ENCODE measurements at places on chromosomes 13 and 19.

GRCh38 chr13:34772881-34773280, 169.2 kb upstream of the NBEA start:
- DNase-seq = no peak

- DNase-seq = no peak
These were observed 415.9 kb downstream of the FGF9 start for GRCh38 chr13:22086597-22087330.

DNA sequence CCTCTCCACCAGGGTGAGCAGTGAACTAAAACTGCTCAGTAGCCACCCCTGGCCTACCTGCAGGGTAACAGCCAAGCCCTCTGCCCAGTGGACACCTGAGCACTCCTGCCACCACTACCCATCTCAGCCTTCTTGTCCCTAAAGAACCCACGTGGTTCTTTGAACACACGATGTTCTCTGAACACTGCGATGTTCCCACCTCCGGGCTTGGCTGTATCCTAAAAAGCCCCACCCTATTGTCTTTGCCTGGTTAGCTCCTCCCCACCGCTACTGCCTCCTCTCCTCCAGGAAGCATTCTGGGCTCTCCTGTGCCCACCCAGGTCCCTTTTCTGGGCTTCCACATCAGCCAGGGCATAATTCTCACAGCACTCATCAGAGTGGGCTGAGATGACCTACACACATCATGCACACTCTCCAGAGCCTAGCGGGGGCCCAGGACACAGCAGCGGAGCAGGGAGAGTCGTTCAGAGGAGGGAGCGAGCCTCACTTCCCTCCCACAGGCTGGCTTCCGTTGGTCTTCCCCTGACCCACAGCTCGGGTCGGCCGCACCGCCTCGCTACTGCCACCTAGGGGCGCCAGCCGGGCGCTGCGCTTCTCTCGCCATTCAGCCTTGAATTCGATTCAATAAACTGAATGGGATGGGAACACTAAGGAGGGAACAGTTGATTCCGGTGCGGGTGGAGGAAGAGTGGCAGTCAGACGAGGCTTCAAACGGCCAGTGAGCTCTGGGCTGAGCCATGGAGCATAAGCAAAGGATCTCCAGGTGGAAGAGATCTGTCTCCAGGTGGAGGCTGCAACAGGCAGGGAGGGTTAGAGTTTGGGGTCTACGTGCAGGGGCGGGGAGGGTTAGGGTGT, 3.2 kb downstream of the ELAVL1 start:
- peak; percentile 98 for DNase-seq

DNA sequence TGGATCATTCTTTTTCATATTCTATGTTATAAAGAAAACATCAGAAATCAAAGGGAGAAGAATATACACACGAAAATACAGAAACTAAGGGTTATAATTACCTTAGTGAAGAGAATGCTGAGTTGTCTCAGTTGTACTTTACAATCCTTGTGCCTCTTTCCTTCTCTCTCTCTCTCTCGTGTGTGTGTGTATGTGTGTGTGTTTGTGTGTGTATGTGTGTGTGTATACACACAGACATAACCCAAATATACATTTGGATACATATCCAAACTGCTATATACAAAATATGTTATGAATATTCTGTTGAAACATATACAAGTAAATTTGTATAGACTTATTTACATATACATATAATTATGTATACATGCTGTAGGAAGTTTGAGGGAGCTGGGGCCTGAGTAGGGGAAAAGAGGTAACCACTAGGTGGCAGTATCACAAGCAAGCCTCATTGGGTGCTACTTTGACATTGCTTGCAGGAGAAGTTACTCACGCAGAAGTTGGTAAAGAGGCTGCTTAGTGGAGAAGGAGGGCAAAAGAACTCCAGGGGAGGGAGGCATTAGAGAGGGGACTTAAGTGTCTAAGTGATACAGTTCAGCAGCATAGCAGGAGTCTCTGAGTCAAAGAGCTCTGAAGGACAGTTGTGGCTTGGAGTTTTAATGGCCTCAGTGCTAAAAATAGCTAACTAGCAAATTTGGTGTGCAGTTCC, 465.1 kb upstream of the PCDH20 start:
- peak; percentile 58 for DNase-seq

DNA sequence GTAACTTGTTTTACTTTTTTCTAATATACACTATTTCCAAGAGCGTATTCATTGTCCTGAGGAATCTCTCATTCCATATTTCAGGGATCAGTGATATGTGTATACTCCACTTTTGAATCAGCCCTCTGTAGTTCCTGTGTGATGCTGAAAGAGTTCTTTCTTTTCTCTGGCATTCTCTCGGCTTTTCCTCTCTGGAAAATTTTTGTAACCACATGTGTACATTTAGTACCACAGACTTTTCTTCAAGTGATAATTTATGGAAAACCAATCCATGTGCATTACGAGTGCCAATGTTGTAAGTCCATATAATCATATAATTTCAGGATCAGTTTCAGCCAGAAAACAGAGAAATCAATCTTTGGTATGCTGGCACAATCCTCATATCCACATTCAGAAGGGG, 102.2 kb upstream of the MBNL2 start:
- DNase-seq = no peak

- DNase-seq = no peak
These were observed 32.0 kb downstream of the HPN start for GRCh38 chr19:35073516-35073915.

DNA sequence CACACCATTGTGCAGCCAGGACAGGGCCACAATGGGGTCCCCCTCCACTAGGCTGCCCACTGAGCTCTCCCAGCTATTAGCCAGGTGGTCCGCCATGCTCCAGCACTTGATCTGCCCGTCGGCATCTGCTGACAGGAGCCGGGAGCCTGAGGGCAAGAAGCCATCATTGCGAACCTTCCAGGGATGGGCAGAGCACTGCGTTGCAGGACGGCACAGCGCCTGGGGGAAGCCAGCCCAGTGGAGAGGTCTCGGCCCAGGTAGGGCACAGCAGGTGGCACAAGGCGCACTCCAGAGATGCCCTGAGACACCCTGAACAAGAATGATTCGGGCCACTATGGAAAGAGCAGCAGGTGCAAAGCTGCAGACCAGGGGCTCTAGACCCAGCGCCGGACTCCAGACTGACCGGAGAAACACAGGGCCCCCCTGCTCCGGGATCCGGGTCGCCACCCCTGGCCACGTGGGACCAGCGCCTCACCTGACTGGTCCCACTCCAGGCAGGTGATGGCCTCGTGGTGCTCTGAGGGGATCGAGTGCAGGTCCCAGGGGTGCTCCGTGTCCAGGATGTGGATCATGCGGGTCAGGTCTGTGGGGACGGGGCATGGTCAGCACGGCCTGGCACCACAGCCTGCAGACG, 3.2 kb downstream of the MED16 start:
- no peak for DNase-seq

- peak; percentile 86 for DNase-seq
These were observed at the start of gene RYR1 for GRCh38 chr19:38433268-38433733. TSS of gene RYR1 (plus strand) at chr19:38433691. CDS start at chr19:38433830, 139 bp downstream.

GRCh38 chr13:106548064-106548696, 12.7 kb upstream of the EFNB2 start:
- DNase-seq = no peak

DNA sequence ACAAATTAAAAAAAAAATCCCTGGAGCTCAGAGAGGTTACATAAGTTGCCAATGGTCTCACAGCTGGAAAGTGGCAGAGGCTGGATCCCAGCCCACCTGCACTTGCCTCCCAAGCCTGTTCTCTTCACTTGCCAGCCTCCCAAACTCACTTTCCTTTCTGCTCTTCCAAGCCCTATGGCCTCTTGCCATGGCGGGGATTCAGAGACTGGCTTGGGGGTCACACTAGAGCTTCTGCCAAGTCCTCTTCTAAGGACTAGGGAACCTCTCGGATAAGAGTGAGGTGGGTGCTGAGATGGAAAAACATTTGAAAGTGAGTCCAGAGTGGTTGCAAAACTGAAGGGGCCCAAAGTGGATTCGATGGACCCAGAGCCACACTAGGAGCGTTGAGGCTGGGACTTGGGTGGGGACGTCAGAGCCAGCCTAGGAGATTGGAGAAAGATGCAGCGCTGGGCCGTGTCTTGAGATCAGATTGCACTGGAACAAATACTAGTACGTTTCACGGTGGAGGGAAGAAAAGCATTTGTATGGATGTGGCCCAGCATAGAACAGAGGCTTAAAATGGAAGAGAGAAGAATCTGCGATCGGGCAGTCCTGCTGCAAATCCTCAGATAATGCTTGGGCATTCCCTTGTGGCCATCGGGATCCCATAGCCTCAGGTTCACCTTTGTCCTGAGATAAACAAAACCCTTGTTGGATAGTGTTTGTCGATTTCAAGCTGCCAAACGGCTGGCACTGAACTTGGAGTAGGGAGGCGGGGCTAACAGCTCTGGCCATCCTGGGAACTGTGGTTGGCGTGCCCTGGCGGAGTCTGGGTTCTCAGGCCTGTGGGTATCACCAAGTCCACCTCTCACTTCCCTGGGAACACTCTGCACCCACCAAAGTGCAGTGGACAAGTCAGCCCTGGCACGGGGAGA, 84.8 kb downstream of the ING1 start:
- DNase-seq = no peak
